ENCODE measurements at places on chromosomes 7 and 10. TPM values are rescaled to one million over a fixed set of nuclear protein-coding genes. Genes with fewer than 3 reads are reported as not detected.

Gene LLCFC1
- total RNA-seq: not detected

Gene SLC18A3
- not detected for total RNA-seq

Gene RTKN2
- 5.9 TPM for total RNA-seq

Gene TACR2
- not detected for total RNA-seq

Gene PPP1R17
- total RNA-seq: not detected

Gene PCBD1
- total RNA-seq: 56.7 TPM

Gene C7orf57
- 0.71 TPM for total RNA-seq

Gene GUSB
- 53.1 TPM for total RNA-seq

Gene ZP3
- 20.4 TPM for total RNA-seq

Gene CPSF4
- total RNA-seq: 57.7 TPM

Gene SCART1
- 6.2 TPM for total RNA-seq

Gene PLCE1
- total RNA-seq: not detected

GRCh38 chr10:90276894-90277475 lies 575.6 kb downstream of the KIF20B start:
- H3K4me3 ChIP-seq: no peak overlapping the region
- no peaks in the 10 kb centered on the region for H3K4me1 ChIP-seq
- no peaks in the 10 kb centered on the region for H3K27me3 ChIP-seq
- H3K36me3 ChIP-seq: no peaks in the 10 kb centered on the region

GRCh38 chr7:99949645-99950228 lies 20.3 kb upstream of the GJC3 start:
- H3K4me1 ChIP-seq: peaks cover 6% of the 10 kb centered on the region
- DNase-seq: no peak
- no peaks in the 10 kb centered on the region for H3K36me3 ChIP-seq
- no peak overlapping the region for H3K27ac ChIP-seq
- peaks cover 7% of the 10 kb centered on the region for H3K27me3 ChIP-seq
- no peak overlapping the region for H3K4me3 ChIP-seq

DNA sequence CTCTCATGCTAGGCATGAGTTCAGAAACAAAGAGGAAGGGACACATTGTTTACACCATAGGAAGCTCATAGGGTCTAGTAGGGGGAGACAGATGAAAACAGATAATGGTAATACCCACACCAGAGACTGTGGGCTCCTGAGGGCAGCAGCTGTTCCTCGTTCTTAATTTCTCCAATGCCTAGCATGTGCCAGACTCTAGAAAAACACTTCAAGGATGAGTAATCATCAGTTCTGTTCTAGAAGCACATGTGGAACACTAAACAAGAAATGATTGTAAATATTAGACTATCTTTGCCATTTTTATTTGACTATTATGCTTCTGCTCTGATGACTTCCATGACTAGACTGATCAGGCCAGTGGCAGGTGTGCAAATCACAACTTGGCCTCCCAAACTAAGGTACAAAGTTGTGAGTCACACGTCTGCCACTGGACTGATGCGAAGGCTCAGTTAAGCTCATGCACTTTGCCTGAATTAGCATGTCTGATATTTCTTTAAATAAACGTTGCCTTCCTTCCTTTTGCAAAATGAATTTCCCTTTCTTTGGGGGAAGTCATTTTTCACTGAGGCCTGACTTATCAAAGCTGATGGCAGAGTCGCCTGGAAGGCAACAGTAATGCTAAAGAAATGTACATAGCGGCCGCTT lies 89.2 kb upstream of the FGL2 start:
- no peak overlapping the region for H3K27ac ChIP-seq
- no peaks in the 10 kb centered on the region for H3K27me3 ChIP-seq
- H3K4me3 ChIP-seq: no peak overlapping the region
- peaks cover 16% of the 10 kb centered on the region for H3K36me3 ChIP-seq
- H3K4me1 ChIP-seq: no peaks in the 10 kb centered on the region
- DNase-seq: no peak

- DNase-seq: no peak
- no peaks in the 10 kb centered on the region for H3K4me1 ChIP-seq
- no peak overlapping the region for H3K27ac ChIP-seq
- H3K36me3 ChIP-seq: no peaks in the 10 kb centered on the region
Measured at GRCh38 chr7:71484380-71484779, 352.4 kb downstream of the GALNT17 start.

GRCh38 chr7:40579401-40579800 lies 444.6 kb downstream of the SUGCT start:
- H3K4me3 ChIP-seq: no peak overlapping the region
- DNase-seq: no peak
- no peak overlapping the region for H3K27ac ChIP-seq
- H3K4me1 ChIP-seq: no peaks in the 10 kb centered on the region
- H3K27me3 ChIP-seq: no peaks in the 10 kb centered on the region
- no peaks in the 10 kb centered on the region for H3K36me3 ChIP-seq

GRCh38 chr7:2729031-2729892 lies 41.3 kb downstream of the AMZ1 start:
- peaks cover 16% of the 10 kb centered on the region for H3K36me3 ChIP-seq
- H3K27ac ChIP-seq: no peak overlapping the region
- peaks cover 14% of the 10 kb centered on the region for H3K4me1 ChIP-seq
- no peak for DNase-seq
- no peak overlapping the region for H3K4me3 ChIP-seq
- no peaks in the 10 kb centered on the region for H3K27me3 ChIP-seq

GRCh38 chr7:110786328-110786965 lies 304.5 kb upstream of the LRRN3 start:
- no peak overlapping the region for H3K4me3 ChIP-seq
- H3K27me3 ChIP-seq: no peaks in the 10 kb centered on the region
- H3K27ac ChIP-seq: no peak overlapping the region
- no peak for DNase-seq

GRCh38 chr10:61136139-61136538 lies 192.2 kb upstream of the RHOBTB1 start:
- no peak overlapping the region for H3K27ac ChIP-seq
- no peaks in the 10 kb centered on the region for H3K36me3 ChIP-seq
- no peak overlapping the region for H3K4me3 ChIP-seq
- no peak for DNase-seq

- no peaks in the 10 kb centered on the region for H3K4me1 ChIP-seq
- no peaks in the 10 kb centered on the region for H3K36me3 ChIP-seq
- no peak overlapping the region for H3K27ac ChIP-seq
- no peak for DNase-seq
Measured at GRCh38 chr10:127347202-127347959, 151.0 kb upstream of the INSYN2A start.

GRCh38 chr7:36034020-36034419 lies 119.0 kb upstream of the EEPD1 start:
- H3K27me3 ChIP-seq: no peaks in the 10 kb centered on the region
- no peak overlapping the region for H3K4me3 ChIP-seq
- no peak for DNase-seq
- no peak overlapping the region for H3K27ac ChIP-seq
- peaks cover 6% of the 10 kb centered on the region for H3K4me1 ChIP-seq
- H3K36me3 ChIP-seq: no peaks in the 10 kb centered on the region

DNA sequence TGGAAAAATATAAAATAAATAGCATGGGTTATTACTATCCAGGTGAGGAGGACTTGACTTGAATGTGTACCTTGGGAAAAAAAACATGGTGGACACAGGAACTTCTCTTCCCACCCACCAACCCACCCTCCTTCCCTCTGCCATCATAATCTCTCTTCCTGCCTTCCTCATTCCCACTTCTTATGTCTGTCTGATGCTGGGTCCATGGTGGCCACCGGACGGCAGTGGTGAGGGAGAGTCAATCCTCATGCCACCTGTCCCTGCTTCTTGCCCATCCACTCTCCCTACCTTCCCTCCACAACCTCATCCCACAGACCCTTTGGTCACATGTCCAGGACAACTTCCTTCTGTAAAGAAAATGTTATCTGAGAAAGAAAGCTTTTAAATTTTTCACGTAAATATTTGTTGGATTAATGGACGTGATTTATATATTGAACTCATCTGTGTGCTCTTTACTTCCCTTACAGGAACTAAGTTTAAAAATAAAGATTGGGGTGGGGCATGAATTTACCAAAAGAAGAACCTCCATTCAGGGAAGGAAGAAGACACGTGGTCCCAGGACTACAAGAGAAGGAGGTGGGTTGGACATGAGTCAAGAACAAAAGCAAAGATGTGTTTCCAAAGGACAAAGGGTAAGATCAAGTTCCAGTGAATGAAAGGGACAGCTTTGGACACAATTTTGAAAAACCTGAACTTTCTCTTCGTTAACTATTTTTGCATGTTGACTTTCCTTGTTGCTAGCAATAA lies 104.5 kb downstream of the PIP4K2A start:
- peak overlapping the region; percentile 85 for H3K27ac ChIP-seq
- peaks cover 35% of the 10 kb centered on the region for H3K36me3 ChIP-seq
- no peak for DNase-seq

GRCh38 chr7:70940597-70940996 lies 191.3 kb upstream of the GALNT17 start:
- no peak overlapping the region for H3K27ac ChIP-seq
- no peak for DNase-seq
- H3K4me3 ChIP-seq: no peak overlapping the region
- H3K27me3 ChIP-seq: no peaks in the 10 kb centered on the region

DNA sequence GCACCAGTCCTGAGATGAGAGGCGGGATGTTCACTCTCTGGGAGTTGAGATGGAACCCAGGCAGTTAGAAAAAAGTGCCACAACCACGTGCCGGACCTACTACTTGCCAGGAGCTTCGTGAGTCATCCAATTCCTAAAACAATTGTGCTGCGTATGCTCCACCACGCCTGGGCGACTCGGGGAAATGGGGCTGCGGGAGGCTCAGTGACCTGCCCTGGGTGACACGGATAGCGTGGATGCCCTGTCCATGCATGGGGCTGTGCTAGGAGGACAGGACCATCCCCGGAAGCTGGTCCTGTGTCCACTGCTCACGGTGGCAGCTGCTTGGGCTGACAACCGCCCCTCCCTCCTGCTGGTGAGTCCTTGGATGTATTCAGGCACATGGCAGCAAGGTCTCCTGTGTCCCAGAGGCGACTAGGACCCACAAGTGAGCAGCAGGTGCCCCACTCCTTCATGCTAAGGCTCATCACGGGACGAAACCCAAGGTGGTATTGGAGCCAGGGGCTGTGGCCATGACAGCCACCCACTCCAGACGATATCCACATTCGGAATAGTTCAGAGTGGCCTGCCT lies 90.4 kb downstream of the BMS1 start:
- no peak overlapping the region for H3K4me3 ChIP-seq
- no peaks in the 10 kb centered on the region for H3K27me3 ChIP-seq
- no peaks in the 10 kb centered on the region for H3K4me1 ChIP-seq
- H3K36me3 ChIP-seq: no peaks in the 10 kb centered on the region

DNA sequence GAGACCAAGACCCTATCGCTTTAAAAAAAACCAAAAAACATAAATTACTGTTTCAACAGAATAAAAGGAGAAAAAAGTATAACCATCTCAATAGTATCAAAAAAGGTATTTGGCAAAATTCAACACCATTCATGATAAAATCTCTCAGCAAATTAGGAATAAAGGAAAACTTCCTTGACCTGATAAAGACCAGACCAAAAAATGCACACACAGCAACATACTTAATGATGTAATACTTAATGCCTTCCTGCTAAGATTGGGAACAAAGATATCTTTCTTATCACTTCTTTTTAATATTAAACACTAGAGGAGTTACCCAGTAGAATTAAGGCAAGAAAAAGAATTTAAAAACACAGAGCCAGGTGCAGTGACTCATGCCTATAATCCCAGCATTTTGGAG lies 79.3 kb downstream of the CNOT4 start:
- H3K4me3 ChIP-seq: no peak overlapping the region
- no peak for DNase-seq
- peaks cover 37% of the 10 kb centered on the region for H3K4me1 ChIP-seq
- peaks cover 27% of the 10 kb centered on the region for H3K36me3 ChIP-seq
- no peaks in the 10 kb centered on the region for H3K27me3 ChIP-seq

GRCh38 chr7:150939052-150939451 lies 39.1 kb downstream of the KCNH2 start:
- H3K27ac ChIP-seq: no peak overlapping the region
- H3K4me3 ChIP-seq: no peak overlapping the region
- H3K27me3 ChIP-seq: no peaks in the 10 kb centered on the region
- DNase-seq: no peak

DNA sequence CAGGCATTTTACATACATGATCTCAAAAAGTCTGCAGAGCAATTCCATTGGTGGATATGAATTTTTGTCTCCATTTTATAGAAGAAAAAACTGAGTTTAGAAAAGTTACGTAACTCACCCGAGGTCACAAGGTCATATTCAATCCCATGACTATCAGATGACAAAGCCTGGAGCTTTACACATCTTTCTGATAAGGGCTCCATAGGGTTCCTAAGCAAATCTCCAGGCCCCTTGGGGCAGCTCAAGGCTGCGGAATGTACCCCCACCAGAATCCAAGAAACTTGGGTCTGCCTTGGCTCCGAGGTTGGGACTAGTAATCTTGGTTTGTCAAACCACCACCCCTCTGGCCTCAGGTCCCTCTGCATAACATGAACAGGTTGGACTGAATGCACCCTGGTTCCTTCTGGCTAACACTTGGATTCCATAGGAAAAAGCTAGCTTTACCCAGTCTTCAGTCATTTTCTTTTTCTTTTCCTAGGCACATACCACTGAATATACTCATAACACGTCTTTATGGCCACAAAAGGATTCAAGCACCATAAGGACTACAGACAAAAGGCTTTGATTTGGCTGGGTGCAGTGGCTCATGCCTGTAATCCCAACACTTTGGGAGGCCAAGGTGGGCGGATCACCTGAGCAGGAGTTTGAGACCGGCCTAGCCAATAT lies 55.5 kb downstream of the PIP4K2A start:
- no peaks in the 10 kb centered on the region for H3K27me3 ChIP-seq
- peaks cover 6% of the 10 kb centered on the region for H3K36me3 ChIP-seq
- H3K4me3 ChIP-seq: no peak overlapping the region
- no peak for DNase-seq
- H3K4me1 ChIP-seq: peaks cover 89% of the 10 kb centered on the region

GRCh38 chr10:26844396-26844975 lies 16.3 kb downstream of the ABI1 start:
- H3K4me3 ChIP-seq: no peak overlapping the region
- H3K4me1 ChIP-seq: peaks cover 59% of the 10 kb centered on the region
- H3K27ac ChIP-seq: no peak overlapping the region
- no peaks in the 10 kb centered on the region for H3K27me3 ChIP-seq
- peaks cover 10% of the 10 kb centered on the region for H3K36me3 ChIP-seq

DNA sequence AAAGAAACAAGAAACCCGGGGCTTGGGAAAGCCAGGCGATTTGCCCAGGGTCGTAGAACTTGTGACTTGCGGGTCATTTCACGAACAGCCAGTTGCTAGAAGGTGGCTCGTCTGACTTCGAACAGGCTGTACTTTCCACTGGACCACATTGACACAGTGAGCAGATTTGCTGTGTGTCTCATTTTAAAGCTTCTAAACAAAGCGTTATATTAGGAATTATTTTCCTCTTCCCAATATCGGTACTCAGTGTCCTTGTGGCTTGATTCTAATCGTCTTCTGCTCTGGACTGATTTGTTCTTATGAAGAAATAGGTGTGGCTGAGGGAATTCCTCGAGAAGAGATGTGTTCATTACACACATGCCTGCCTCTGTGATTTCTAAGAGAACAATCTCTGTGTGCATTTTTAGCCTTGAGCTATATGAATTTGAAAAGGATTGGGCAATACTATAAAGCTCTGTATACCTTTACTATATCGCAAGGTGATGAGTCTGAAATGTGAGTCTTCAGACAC lies 150.0 kb upstream of the PRR15 start:
- no peak overlapping the region for H3K27ac ChIP-seq
- peaks cover under 1% of the 10 kb centered on the region for H3K27me3 ChIP-seq
- H3K4me1 ChIP-seq: no peaks in the 10 kb centered on the region
- no peak for DNase-seq
- no peak overlapping the region for H3K4me3 ChIP-seq

GRCh38 chr10:71076473-71077142 lies 135.8 kb upstream of the UNC5B start:
- no peaks in the 10 kb centered on the region for H3K36me3 ChIP-seq
- H3K4me1 ChIP-seq: no peaks in the 10 kb centered on the region
- H3K27me3 ChIP-seq: peaks cover 2% of the 10 kb centered on the region
- H3K27ac ChIP-seq: no peak overlapping the region
- no peak overlapping the region for H3K4me3 ChIP-seq

GRCh38 chr7:33722383-33723101 lies 182.8 kb upstream of the BMPER start:
- H3K4me1 ChIP-seq: no peaks in the 10 kb centered on the region
- no peak for DNase-seq
- H3K4me3 ChIP-seq: no peak overlapping the region
- H3K36me3 ChIP-seq: peaks cover 1% of the 10 kb centered on the region

Data from activated CD4-positive, alpha-beta memory T cell treated with anti-CD3 and anti-CD28 coated beads for 36 hours (primary cell).